NCI-H748 treated with DMSO at 0.1 percent for 48 hours (cell line): ENCODE measurements at places on chromosomes 16 and 17.

GRCh38 chr16:69761983-69762813 is at the start of gene WWP2:
Gene WWP2 (plus strand): TSS chr16:69762332. CDS start chr16:69787011, 24,679 bp downstream.
- peak; percentile 65 for DNase-seq

- no peak for DNase-seq
These were observed 693.3 kb downstream of the CDH11 start for GRCh38 chr16:64428463-64429113.

DNA sequence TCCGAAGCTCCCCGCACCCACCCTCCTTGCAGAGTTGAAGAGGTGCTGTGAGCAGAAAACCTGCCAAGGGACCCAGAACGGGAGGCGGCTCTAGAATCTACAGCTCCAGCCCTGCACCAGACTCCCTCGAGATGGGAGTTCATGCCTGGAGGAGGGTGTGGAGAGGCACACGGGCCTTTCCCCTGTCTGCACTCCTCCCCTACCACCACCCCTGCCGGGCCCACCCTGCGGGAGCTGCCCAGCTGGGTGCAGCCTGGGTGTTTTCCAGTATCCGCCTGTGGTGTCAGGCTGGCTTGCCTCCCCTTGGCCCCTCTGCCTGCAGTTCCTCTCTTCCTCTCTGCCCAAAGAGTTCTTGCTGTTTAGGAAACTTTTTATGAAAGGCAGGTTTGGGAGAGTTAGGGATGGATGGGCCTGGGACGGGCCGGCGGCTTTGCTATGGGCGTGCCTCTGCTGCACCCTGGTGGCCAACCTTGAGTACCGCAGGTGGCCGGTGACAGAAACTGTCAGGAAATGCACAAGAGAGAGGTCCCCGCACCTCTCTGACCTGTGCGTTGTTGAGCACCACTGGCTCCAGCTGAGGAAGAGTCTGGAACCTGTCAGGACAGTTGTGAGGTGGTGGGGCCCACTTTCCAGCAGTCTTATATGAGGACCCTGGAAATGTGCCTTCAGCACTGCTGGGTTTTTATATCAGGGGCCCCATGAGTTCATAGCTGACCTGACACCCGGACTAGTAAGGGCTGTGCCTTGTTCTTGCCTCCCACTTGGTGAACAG is 354.1 kb downstream of the SEC14L1 start:
- no peak for DNase-seq

DNA sequence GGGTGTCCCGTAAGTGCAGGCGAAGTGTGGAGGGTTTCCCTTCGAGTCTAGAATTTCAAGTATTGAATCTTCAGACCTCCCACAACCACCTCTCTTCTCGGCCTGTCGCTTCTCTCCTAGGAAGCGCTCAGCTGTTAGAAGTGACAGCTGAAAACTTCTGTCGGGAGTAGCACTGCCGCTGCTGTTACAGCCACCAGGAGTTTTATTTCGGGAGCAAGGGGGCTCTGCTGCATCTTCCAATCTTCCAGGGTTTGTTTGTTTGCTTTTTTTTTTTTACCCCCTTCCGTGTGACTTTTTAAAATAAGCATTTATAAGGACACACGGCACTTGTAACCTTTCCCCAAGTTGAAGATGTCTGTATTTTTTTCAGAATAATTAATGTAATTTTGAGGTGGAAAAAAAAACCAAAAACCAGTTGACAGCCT is 767 bp downstream of the RPS6KB1 start:
- DNase-seq = no peak

- no peak for DNase-seq
These were observed 703.8 kb downstream of the CDH8 start for GRCh38 chr16:61332461-61332860.

DNA sequence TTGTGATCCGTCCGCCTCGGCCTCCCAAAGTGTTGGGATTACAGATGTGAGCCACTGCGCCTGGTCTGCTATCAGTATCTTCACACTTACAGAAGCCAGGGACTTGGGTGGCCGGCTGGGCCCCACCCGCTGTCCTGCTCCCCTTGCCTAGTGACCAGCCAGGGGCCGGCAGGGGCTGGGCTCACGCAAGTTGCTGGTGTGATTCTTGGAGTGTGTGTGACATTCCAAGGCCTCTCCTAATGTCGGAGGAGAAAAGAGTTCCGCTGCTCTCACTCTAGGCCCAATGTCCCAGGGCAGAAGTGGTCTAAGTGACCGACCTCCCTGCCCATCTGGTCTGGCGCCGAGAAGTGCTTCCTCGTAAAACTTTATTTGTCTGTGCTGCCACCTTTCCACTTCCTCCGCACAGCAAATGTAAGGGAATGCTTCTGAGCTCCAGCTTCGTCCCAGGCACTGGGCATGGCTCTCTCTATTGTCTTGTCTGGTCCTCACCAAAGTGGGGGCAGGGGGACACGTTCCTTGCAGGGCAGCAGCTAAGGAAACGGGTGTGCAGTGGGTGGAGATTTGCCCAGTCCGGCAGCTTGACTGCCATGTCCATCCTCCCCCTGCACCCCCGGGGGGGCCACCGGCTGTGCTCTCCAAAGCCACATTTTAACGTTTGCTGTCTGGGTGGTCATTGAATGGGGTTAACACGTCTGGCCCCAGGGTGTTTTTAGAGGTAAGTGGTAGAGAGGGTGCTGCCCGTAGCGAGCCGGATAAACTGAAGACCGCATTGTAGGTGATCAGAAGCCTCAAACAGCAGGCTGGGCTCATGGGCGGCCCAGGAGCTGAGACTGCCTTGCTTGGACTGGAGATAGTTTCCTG is 7.8 kb upstream of the GSE1 start:
- DNase-seq = no peak

- DNase-seq = no peak
These were observed 4.7 kb downstream of the SLC12A3 start for GRCh38 chr16:56869513-56870275.

DNA sequence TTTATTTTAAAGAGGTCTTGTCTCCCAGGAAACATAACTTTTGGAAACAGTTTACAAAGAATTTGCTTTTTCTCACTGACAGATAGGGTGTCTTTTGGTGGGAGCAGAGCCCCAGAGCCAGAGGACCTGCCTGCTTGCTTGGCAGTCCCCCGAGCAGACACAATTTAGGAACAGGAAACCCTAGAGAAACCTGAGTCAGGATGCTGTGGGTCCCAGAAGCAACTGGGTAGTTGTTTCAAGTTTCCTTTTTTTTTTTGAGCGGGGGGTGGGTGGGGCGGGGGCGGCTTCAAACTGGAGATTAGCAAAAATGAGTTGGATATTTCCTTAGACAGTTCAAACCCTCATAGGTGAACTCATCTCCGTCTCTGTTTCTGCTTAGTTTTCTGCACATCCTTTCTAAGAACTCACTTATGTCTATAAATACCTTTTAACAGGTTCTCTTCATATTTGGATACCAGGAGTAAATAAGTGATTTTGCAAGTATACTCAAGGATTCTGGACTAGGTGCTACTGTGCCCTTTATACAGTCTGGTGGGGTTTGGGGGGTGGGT is 135.1 kb downstream of the PRKCA start:
- no peak for DNase-seq

GRCh38 chr17:2777242-2777867 is 18.9 kb upstream of the RAP1GAP2 start:
- DNase-seq = no peak

GRCh38 chr17:77329741-77330531 is 189.2 kb downstream of the SEC14L1 start:
- DNase-seq = no peak

GRCh38 chr16:23282568-23282967 is 19.5 kb upstream of the SCNN1B start:
- DNase-seq = no peak

GRCh38 chr16:80587071-80587470 is 46.3 kb downstream of the DYNLRB2 start:
- no peak for DNase-seq

- no peak for DNase-seq
These were observed 3.8 kb downstream of the ARHGDIA start for GRCh38 chr17:81867170-81867990.

DNA sequence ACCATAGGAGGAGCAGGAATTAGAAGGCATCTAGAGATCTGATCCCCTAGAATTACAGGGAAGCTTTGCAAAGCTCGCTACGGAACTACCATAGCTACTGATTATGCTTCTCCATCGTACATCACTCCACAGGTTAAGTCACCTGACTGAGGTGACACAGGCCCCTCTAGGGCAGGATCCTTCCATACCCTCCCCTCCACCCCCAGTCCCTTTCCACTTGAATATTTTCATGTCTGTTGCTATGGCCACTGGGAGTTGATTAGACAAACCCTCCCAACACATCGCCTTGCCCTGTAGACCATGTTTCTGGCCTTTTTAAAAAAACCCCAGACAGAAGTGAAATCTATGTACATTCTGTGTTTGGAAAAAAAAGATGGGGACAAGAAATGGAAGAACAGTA is 287.1 kb downstream of the SOX9 start:
- peak; percentile 52 for DNase-seq

DNA sequence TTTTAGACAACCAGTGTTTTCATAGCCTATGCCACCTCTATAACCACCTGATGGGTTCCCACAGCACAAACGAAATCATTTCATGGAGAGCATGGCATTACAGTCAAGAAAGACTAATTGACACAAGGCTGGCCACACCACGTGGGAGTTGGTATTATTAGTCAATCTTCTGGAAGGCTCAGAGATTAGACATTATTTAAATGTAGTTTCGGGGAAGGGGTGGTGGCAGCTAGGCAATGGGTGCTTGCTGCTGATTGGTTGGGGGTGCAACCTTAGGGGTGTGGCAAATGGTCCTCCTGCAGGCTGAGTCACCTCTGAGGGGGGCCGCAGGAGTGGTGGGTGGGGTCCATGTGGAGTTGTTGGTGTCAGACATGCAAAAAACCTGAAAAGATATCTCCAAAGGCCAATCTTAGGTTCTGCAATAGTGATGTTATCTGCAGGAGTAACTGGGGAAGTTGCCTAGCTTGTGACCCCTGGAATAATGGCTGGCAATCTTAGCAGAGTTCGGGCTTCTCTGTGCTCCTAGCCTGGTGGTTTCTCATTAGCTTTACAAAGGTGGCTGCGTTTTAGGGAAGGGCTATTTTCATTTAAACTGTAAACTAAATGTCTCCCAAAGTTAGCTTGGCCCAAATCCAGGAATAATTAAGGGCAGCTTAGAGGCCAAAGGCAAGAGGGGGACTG is 4.6 kb downstream of the TEN1 start:
- DNase-seq = no peak

DNA sequence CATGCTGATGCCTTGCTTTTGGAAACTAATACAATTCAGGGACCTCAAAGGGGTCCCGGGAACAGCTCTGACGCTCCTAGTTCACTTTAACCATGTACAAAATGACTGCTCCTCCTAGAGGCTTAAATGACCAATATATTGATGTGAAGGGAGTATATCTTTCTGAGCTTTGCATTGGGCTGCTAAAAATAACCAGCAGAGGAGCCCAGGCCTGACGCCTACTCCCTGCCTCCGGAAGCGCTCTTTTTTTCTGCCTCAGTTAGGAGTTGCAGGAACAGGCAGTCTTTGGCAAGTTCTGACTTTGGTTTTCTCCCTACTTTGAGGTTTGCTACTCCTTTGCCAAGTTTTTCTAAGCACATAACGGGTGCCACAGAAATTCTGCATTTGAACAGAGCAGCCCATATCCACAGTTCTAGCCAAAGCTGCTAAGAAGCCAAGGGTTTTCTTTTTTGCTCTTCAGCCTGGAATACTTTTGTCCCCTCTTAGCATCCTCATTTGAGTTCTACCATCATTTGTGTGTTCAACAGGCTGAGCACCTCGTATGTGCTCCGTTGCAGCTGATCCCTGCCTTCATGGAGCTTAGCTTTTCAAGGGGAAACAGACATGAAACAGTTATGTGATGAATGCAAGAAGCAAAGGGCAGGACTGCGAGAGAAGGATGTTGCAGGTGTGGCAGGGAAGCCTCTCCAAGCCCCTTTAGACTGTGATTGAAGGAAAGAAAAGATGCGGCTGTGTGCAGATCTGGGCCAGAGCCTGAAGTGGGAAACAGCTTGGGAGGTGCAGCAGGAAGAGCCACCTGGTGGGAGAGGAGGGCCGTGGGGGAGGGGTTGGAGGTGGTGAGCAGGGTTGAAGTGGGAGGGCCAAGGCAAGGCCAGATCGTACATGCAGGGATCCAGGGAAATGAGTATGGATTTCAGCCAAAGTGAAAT is 2.8 kb upstream of the NAGPA start:
- no peak for DNase-seq

DNA sequence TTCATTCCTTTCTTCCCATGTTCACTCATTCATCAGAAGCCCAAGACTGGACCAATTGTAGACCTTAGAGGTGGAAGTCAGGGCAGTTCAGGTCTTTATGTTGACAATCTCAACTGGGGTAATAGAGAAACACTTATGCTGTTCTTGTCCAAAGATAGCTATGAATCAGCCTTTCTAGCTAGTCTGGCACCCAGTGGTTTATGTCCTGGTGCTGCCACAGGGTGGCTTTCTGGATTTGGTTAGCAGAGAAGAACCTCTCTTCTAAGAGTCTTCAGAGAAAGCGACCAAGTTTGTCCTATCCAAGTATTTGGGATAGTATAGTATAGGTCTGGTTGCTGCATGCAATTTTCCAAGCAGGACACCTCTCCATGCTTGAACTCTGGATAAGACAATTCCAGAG is 83.3 kb downstream of the NOG start:
- no peak for DNase-seq

DNA sequence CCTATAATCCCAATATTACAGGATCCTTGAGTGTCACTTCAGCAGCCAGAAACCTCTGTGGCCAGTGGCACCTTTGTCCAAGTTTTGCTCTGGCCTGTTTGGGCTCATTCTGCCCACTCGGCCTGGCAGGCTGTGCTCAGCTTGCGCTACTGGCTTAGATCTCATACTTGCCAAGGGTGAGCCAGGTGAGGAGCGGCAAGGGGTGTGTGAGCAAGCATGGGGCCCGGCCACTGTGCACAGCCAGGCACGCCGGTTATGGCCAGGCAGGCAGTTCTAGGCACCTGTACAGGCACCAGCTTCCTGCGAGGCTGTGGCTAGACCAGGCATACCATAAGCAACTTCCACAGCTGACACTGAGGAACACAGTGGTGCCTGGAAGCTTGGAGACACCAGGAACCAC is 16.9 kb upstream of the USP22 start:
- DNase-seq = no peak

- DNase-seq = no peak
These were observed 1.5 kb downstream of the ENPP7 start for GRCh38 chr17:79732254-79732653.

GRCh38 chr16:68296693-68297092 is 14.1 kb downstream of the SLC7A6OS start:
- DNase-seq = no peak

DNA sequence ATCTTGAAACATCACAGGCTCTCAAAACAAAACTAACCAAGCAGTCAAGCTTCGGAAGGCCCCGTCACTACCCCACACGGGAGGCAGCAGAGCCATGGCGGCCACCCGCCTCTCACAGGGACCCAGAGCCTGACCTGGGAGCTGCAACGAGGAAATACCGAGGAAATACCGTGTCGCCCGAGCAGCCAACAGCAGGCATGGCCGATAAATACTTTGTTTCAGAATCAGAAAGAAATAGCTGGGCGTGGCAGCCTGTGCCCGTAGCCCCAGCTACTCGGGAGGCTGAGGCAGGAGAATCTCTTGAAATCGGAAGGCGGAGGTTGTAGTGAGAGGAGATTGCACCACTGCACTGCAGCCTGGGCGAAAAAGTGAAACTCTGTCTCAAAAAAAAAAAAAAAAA is 6.9 kb downstream of the LMF1 start:
- no peak for DNase-seq
